Hepatocyte (in vitro differentiated cells): ENCODE measurements at places on chromosomes 1 and 21. TPM values are rescaled to one million over a fixed set of nuclear protein-coding genes. Genes with fewer than 3 reads are reported as not detected.

Gene SELL
- total RNA-seq, result 0.96 and 1.5 TPM in 2 replicates

Gene OR2AK2
- total RNA-seq, result not detected in 2 replicates

DNA sequence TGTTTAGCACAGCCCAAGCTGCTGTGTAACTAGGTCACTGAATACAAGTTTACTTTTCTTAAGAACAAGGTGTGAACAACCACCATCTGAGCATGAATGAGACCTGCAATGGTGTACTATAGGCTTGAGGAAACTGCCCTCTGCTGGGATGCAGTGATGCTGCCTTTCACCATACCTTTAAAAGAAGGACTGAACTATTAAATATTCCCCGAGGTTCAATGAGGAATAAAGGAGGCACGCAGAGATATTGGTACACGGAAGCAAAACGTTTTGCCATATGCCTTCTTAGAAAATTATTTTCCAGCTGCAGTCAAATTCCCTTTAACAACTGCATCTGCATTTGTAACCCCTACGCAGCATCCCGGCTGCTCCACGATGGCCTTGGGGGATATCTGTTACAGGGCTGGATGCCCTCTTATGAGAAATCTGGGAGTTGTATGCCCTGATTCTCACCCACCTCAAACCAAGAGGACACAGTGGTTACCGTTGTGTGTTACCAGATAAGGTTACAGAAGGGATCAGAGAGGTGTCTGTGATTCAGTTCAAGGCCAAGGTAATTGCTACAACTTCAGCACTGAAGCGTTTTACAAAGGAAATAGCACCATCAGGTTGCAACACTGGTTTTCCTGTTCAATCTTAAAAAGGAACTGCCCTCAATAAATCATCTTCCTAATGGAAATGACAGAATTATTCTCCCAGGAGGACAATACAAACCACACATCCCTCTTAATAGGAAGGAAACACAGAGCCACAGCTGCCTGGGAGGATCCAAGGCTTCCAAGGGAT, 470.5 kb downstream of the LTN1 start:
- H3K27me3 ChIP-seq, result no peaks in the 10 kb centered on the region
- peak; percentile 50 for DNase-seq
- H3K4me3 ChIP-seq, result no peak overlapping the region
- H3K4me1 ChIP-seq, result no peaks in the 10 kb centered on the region

- no peaks in the 10 kb centered on the region for H3K4me1 ChIP-seq
- no peaks in the 10 kb centered on the region for H3K36me3 ChIP-seq
- H3K27me3 ChIP-seq, result peaks cover 15% of the 10 kb centered on the region
- no peak for DNase-seq
- no peak overlapping the region for H3K27ac ChIP-seq
These were observed 54.8 kb upstream of the CNTN2 start for GRCh38 chr1:204988196-204988595.

GRCh38 chr1:30762152-30762929, 4.8 kb upstream of the LAPTM5 start:
- H3K27me3 ChIP-seq, result no peaks in the 10 kb centered on the region
- no peak overlapping the region for H3K27ac ChIP-seq
- H3K36me3 ChIP-seq, result no peaks in the 10 kb centered on the region
- peaks cover 8% of the 10 kb centered on the region for H3K4me1 ChIP-seq
